ENCODE measurements at places on chromosomes 7 and 10.

- DNase-seq, result no peak
Measured at GRCh38 chr7:1703871-1704810, 34.1 kb downstream of the ELFN1 start.

DNA sequence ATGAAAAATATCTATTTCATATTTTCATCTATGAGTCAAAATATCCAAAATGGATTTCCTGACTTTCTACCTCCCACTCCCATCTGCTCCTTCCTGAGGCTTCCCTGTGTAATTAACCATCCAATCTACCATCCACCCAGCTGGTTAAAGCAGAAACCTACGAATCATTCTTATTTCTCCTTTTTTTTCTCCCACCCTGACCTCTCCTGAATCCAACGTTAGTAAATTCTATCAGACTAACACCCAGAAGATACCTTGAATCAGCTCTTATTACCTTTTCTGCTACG is 3.7 kb upstream of the LIPF start:
- no peak for DNase-seq

GRCh38 chr10:118003126-118003525 is 43.6 kb downstream of the RAB11FIP2 start:
- DNase-seq, result no peak

DNA sequence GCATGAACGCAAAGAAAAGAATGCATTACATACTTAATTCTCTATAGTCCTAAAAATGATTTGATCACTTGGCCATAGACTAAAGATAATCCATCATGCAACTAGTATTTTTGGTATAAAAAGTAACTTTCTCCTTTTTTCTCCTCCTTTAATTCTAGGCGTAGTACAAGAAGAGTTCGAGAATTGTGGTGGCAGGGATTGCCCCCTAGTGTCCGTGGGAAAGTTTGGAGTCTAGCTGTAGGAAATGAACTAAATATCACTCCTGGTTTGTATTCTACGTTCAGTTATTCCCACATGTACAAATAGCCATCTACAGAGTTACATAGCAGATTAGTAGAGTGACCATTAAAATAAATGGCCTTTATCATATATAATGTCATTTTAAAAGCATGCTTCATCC is 45.5 kb upstream of the HELLS start:
- no peak for DNase-seq

GRCh38 chr7:158375034-158375433 is 212.6 kb downstream of the PTPRN2 start:
- no peak for DNase-seq

- DNase-seq, result no peak
Measured at GRCh38 chr10:45602082-45602730, 70.4 kb downstream of the ZFAND4 start.
